ENCODE measurements at places on chromosomes 13 and 19. TPM values are rescaled to one million over a fixed set of nuclear protein-coding genes. Genes with fewer than 3 reads are reported as not detected.

The RELB gene
- polyA plus RNA-seq = 7.0 TPM

GRCh38 chr13:70125693-70126092 lies 17.4 kb upstream of the KLHL1 start:
- H3K4me1 ChIP-seq = no peaks in the 10 kb centered on the region
- no peak for DNase-seq
- no peaks in the 10 kb centered on the region for H3K27me3 ChIP-seq
- no peak overlapping the region for H3K4me3 ChIP-seq
- no peaks in the 10 kb centered on the region for H3K36me3 ChIP-seq

GRCh38 chr19:18290302-18291018 lies 9.0 kb upstream of the JUND start:
- no peaks in the 10 kb centered on the region for H3K4me1 ChIP-seq
- H3K4me3 ChIP-seq = no peak overlapping the region
- no peak for DNase-seq
- no peaks in the 10 kb centered on the region for H3K36me3 ChIP-seq
- no peaks in the 10 kb centered on the region for H3K27me3 ChIP-seq
- no peak overlapping the region for H3K27ac ChIP-seq

The PCDH17 gene
- polyA plus RNA-seq = 0.13 TPM

DNA sequence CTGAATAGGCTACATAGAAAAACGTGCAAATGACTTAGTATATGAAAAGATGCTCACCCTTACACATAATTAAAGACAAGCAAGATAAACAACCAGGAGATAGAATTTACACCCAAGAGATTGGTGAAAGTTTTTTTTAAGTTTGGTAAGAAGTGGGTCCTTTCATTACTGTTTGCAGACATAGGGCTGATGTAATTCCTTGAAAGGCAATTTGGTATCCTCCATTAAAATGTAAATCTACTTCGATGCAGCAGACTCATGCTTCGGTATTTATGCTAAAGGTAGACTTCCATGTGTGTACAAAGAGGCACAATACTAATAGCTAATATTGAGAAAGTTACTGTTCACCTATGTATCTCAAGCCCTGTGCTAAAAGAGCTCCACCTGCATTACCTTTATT lies 33.5 kb downstream of the CNMD start:
- H3K4me1 ChIP-seq = no peaks in the 10 kb centered on the region
- no peak overlapping the region for H3K27ac ChIP-seq
- H3K36me3 ChIP-seq = peaks cover 2% of the 10 kb centered on the region
- no peaks in the 10 kb centered on the region for H3K27me3 ChIP-seq

- H3K27me3 ChIP-seq = no peaks in the 10 kb centered on the region
- no peak overlapping the region for H3K27ac ChIP-seq
- H3K4me3 ChIP-seq = no peak overlapping the region
- DNase-seq = no peak
Measured at GRCh38 chr19:16476401-16476800, 4.6 kb upstream of the EPS15L1 start.

GRCh38 chr13:60093425-60094019 lies 70.2 kb downstream of the DIAPH3 start:
- no peaks in the 10 kb centered on the region for H3K4me1 ChIP-seq
- no peak for DNase-seq
- no peaks in the 10 kb centered on the region for H3K36me3 ChIP-seq
- no peaks in the 10 kb centered on the region for H3K27me3 ChIP-seq

GRCh38 chr19:28876609-28877123 lies 336.3 kb downstream of the UQCRFS1 start:
- no peaks in the 10 kb centered on the region for H3K4me1 ChIP-seq
- DNase-seq = no peak
- no peak overlapping the region for H3K4me3 ChIP-seq
- H3K36me3 ChIP-seq = no peaks in the 10 kb centered on the region
- no peaks in the 10 kb centered on the region for H3K27me3 ChIP-seq
- no peak overlapping the region for H3K27ac ChIP-seq

The APOC4 gene
- not detected for polyA plus RNA-seq

GRCh38 chr13:51806566-51806965 lies 2.6 kb upstream of the DHRS12 start:
- H3K4me1 ChIP-seq = peaks cover 6% of the 10 kb centered on the region
- no peak overlapping the region for H3K27ac ChIP-seq
- no peak for DNase-seq
- no peaks in the 10 kb centered on the region for H3K36me3 ChIP-seq

GRCh38 chr19:17237747-17238706 lies 7.7 kb downstream of the NR2F6 start:
- H3K4me1 ChIP-seq = no peaks in the 10 kb centered on the region
- no peak for DNase-seq
- no peak overlapping the region for H3K4me3 ChIP-seq
- H3K27me3 ChIP-seq = no peaks in the 10 kb centered on the region
- H3K36me3 ChIP-seq = no peaks in the 10 kb centered on the region

The TMEM59L gene
- 8.5 TPM for polyA plus RNA-seq

The RYR1 gene
- 1.3 TPM for polyA plus RNA-seq

GRCh38 chr13:92805766-92806165 lies 420.8 kb upstream of the GPC6 start:
- no peak for DNase-seq
- H3K27me3 ChIP-seq = no peaks in the 10 kb centered on the region
- no peaks in the 10 kb centered on the region for H3K36me3 ChIP-seq
- peak overlapping the region; percentile 34 for H3K4me3 ChIP-seq
- H3K27ac ChIP-seq = no peak overlapping the region

DNA sequence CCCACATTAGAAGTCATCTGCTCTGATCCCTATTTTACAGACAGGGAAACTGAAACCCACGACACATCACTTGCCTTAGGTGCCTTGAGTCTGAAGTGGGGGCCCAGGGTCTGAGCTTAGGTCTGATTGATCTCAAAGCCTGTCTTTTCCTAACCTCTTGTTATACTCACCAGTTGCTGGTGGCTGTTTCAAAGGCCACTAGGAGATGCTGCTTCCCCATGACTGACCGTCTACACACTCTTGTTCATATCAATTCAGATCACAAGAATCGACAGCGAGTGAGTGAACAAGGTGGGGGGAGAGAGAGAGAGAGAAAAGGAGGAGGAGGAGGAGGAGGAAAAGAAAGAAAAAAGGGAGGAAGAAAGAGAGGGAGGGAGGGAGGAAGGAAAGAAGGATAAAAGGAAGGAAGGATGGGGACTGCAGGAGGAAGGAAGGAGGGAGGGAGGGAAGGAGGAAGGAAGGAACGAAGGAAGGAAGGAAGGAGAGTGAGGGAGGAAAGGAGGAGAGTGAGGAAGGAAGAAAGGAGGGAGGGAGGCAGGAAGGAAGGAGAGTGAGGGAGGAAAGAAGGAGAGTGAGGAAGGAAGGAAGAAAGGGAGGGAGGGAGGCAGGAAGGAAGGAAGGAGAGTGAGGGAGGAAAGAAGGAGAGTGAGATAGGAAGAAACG lies 3.3 kb downstream of the OR10H1 start:
- H3K36me3 ChIP-seq = no peaks in the 10 kb centered on the region
- no peak overlapping the region for H3K27ac ChIP-seq
- no peaks in the 10 kb centered on the region for H3K4me1 ChIP-seq
- no peak for DNase-seq

GRCh38 chr19:43594710-43595604 lies 977 bp downstream of the IRGQ start:
- peaks cover 5% of the 10 kb centered on the region for H3K4me1 ChIP-seq
- H3K4me3 ChIP-seq = peak overlapping the region; percentile 74
- H3K27ac ChIP-seq = no peak overlapping the region
- peaks cover 10% of the 10 kb centered on the region for H3K36me3 ChIP-seq

GRCh38 chr19:19860756-19861390 lies 4.8 kb upstream of the ZNF253 start:
- DNase-seq = peak; percentile 49
- no peak overlapping the region for H3K4me3 ChIP-seq
- no peak overlapping the region for H3K27ac ChIP-seq

- no peaks in the 10 kb centered on the region for H3K36me3 ChIP-seq
- H3K27ac ChIP-seq = no peak overlapping the region
- no peaks in the 10 kb centered on the region for H3K4me1 ChIP-seq
- no peak overlapping the region for H3K4me3 ChIP-seq
Measured at GRCh38 chr13:44103429-44104196, 223.9 kb downstream of the LACC1 start.

- peak overlapping the region; percentile 89 for H3K4me3 ChIP-seq
- H3K36me3 ChIP-seq = no peaks in the 10 kb centered on the region
- peak; percentile 75 for DNase-seq
- no peaks in the 10 kb centered on the region for H3K4me1 ChIP-seq
- no peaks in the 10 kb centered on the region for H3K27me3 ChIP-seq
- H3K27ac ChIP-seq = no peak overlapping the region
Measured at GRCh38 chr19:343451-343931, 1.1 kb downstream of the MIER2 start.

All from aorta (tissue), 5 donors.